ENCODE measurements at places on chromosomes 5 and 9. TPM values are rescaled to one million over a fixed set of nuclear protein-coding genes. Genes with fewer than 3 reads are reported as not detected.

- no peak for DNase-seq
Observed at GRCh38 chr9:120937596-120937995, 11.0 kb upstream of the TRAF1 start.

DNA sequence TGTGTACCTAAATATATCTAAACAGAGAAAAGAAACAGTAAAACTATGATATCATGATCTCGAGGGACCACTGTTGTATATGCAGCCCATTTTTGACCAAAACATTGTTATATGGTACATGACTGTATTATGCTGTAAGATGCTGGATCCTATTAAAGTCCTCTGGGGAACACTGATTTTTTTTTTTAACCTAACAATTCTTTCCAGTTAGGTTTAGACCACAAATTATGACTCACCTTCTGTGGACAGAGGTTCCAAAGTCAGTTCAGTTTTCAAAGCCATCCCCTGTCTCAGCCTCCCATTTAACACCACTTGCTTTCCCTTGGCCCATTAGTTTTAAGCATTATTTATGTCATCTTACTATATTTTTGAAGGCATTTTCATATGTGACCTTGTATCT is 27.1 kb downstream of the TRMO start:
- no peak for DNase-seq

- DNase-seq, result no peak
Observed at GRCh38 chr9:128894764-128895163, 12.8 kb downstream of the LRRC8A start.

DNA sequence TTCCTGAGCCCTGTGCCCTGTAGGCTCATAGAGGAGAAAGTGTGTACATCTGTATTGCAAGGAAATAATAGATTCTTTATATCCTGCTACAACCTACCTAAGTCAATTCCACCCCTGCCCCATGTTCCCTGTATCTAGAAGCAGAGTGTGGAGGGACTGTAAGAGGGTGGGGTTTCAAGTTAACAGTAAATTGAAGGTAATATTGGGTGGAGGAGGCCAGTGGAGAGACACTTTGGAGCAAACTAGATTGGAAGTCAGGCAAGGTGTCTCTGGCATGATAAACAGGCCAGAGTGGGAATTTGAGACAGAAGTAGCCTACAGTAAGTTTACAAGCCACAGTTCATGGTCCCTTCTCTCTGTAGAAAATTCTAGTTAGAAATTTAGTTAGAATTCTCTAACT is 2.3 kb upstream of the HEMGN start:
- no peak for DNase-seq

DNA sequence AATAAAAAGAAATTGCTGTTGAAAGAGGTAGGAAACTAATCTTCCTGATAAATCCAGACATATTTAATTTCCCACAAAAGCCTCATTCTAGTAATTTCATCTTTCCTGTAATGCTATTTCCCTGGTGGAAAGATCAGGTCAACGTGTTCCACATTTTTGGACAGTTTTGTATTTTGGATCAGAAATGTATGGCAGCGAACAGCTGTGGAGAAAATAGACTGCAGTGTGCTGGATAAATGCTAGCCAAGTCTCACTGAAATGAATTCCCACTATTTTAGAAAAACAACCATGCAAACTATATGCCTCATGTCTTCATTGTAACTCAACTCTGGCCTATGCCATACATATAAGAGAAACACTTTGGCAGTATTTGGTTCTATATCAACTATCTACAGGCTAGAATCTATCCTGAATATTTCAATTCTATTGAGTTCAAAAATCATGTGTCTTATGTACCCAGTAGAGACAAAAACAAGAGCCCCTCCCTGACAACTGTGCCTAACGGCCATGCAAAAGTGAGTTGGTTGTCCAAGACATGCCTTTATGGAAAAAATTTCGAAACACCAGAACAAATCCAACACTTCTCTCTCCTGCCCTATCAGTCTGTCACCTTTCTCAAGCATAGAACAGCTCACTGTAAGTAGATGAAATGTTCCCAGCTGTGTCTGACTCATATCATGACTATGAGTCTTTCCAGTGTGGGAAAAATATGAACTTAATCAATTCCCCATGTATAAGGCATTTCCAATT is 191.3 kb upstream of the NREP start:
- no peak for DNase-seq

The NFIB gene
- 54.0 TPM for total RNA-seq
